AG10803 (cell line): ENCODE measurements at places on chromosomes 1 and 21.

DNA sequence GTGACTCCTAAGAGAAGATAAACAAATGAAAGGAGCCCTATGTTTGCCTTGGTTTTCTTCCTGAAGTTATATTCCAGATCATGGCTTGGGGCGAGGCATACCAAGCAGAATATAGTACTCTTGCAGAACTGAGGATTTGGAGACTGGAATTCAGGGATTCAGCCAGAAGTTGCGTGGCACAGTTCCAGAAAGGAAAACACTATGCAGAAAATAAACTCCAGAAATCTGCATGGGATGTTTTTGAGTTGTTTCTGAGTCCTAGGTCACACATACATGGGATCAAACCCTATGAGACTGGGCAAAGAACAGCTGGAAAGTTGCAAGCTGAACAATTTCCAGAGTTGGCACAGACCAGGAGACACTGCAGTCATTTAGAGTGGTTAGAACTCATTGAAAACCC is 42.9 kb upstream of the IFFO2 start:
- peak; percentile 62 for DNase-seq

- peak; percentile 87 for DNase-seq
These were observed 149.1 kb upstream of the USP24 start for GRCh38 chr1:55364216-55364615.

- DNase-seq: no peak
These were observed 440 bp upstream of the MUL1 start for GRCh38 chr1:20508411-20508771.

GRCh38 chr1:198933515-198934222 is 294.8 kb downstream of the PTPRC start:
- DNase-seq: no peak

DNA sequence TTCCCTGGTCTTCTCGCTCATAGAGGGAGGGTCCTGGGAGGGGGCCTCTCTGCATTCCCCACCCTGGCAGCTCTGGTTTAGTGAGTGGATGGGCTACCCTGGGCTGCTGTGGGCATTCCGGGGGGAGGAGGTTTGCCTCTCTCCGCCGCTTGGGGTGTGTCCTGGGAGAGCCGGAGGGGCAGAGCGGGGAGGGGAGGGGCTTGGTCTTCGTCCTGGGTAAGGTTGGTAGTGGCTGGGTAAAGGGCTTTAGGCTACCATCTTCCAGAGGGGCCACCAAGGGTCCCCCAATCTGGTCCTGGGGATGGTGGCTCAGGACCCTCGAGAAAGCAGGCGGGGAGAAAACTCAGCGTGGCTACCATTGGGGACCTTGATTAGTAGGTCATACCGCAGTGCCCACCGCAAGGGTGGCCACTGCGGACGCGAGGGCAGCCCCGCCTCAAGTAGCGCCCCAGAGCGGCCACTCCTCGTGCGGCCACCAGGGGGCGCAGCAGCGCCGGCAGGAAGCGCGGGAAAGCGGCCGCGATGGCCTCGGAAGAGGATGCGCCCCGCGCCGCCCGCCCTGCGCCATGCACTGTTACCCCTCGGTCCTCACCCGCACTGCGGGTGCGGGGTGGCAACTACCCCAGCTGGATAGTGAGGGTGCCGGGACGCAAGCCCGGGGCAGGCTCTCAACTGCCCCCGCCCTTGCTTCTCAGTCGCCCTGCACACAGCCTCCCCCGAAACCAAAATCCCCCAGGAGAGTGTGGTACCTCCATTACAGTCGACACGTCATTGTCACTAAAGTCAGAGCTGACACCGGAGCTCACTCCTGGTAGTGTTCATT is 44.1 kb upstream of the SLC25A33 start:
- peak; percentile 33 for DNase-seq

GRCh38 chr1:106952776-106953175 is 103.7 kb upstream of the PRMT6 start:
- DNase-seq: no peak

DNA sequence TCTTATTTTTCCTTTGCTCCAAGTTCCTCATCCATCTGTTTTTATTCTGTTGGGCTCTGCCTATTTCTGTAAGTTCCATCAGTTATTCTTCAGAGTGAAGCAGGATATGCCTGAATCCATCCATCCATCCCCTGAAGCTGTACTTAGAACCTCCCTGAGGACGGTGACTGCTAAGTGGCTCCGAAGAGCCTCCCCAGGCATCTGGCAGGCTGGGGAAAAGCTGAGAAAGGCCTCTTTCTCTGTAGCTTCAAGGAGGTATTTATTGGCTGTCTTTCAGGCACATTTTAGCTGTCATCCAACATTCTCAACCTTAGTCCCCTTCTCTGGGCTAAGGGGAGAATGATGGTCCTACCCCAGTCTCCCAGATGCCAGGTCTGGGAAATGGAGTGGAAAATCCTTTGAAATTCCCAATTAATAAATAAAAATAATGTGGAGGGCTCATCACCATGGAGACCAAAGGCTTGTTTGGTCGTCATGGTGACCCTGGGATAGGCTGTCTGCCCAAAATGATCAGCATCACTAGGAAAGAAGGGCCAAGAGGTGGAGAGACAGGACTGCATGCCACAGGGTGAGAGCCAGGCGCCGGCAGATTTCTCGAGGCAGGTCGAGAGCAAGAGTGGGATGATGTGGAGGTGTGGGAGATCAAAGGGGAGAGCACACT is 82.0 kb downstream of the UBIAD1 start:
- DNase-seq: no peak

- no peak for DNase-seq
These were observed 2.2 kb downstream of the SHISA4 start for GRCh38 chr1:201890806-201891450.

DNA sequence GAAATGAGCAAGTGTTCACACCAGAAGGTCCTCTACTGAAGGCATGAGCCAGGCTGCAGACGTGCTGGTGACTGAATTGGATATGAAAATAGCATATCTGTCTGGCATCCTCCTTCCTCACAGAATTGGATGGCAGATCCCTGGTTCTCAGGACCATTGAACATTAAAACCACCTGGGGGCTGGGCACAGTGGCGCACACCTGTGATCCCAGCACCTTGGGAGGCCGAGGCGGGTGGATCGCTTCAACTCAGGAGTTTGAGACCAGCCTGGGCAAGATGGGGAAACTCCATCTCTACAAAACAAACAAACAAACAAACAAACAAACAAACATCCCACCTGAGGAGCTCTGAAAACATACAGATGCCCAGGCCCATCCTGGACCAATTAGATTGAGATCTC is 23.4 kb downstream of the TEX35 start:
- DNase-seq: no peak

GRCh38 chr21:36816561-36817130 is 117.7 kb downstream of the SIM2 start:
- DNase-seq: no peak

DNA sequence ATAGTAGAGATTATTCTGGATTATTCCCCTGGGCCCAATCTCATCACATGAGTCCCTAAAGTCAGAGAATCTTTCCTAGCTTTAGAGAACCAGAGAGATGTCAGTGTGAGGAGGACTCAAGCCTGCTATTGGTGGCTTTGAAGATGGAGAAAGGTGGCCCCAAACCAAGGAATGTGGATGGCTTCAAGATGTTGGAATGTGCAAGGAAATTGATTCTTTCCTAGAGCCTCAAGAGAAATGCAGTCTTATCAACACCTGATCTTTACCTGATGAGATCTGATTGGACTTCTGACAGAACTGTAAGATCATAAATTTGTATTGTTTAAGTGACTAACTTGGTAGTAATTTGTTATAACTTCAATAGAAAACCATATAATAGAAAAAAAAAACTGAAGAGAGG is 51.0 kb downstream of the NME7 start:
- no peak for DNase-seq

DNA sequence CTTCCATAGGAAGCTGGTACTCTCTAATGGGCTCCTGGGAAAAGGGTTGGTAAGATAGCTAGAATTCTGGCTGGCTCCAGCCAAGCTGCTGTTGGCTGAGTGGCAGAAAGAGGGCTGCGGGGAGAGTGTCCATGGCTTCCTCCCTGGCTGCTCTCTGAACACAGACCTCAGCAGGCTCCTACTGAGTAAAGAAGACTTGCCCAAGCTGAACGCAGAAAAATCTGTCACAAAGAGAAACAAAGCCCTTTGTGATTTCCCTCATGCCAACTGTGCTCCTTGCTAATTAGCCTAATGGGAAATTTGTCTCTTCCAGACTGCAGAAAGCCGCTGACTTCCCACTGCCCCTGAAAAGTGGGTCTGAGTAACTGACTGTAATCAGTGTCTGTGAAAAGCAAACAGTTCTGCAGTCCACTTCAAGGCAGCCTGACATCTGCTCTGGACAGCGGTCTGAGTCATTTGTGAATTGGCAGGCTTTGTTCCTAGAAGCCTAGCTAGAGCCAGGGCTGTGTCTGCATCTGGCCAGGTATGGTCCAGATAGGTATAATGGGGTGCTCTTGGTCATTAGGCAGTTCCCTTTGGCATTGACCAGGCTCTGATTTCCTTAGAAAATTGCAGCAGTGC is 282.8 kb downstream of the ZNF648 start:
- DNase-seq: no peak

GRCh38 chr1:56466538-56466937 is 112.8 kb downstream of the PLPP3 start:
- no peak for DNase-seq

- DNase-seq: no peak
These were observed 31.2 kb downstream of the IFNAR1 start for GRCh38 chr21:33355996-33356395.

GRCh38 chr1:225931270-225932136 is 7.5 kb upstream of the PYCR2 start:
- DNase-seq: no peak

- peak; percentile 94 for DNase-seq
These were observed 68.4 kb downstream of the GDAP2 start for GRCh38 chr1:117860896-117861610.

DNA sequence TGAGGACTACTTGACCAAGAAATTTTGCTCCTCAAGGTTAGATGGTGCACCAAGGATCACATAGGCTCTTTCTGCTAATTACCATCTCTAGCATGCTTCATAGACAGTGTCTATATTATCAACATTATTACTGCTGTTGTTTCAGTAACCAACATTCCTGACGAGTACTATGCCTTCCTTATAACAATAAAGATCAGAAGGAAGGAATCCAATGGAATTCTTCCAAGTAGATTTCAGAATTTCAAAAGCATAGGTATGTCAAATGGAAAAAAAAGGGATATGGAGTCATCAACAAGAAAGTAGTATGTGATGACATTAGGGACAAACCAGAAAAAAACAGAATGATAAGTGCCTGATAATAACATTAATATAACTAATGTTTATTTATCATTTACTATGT is 39.6 kb upstream of the LPGAT1 start:
- peak; percentile 11 for DNase-seq

DNA sequence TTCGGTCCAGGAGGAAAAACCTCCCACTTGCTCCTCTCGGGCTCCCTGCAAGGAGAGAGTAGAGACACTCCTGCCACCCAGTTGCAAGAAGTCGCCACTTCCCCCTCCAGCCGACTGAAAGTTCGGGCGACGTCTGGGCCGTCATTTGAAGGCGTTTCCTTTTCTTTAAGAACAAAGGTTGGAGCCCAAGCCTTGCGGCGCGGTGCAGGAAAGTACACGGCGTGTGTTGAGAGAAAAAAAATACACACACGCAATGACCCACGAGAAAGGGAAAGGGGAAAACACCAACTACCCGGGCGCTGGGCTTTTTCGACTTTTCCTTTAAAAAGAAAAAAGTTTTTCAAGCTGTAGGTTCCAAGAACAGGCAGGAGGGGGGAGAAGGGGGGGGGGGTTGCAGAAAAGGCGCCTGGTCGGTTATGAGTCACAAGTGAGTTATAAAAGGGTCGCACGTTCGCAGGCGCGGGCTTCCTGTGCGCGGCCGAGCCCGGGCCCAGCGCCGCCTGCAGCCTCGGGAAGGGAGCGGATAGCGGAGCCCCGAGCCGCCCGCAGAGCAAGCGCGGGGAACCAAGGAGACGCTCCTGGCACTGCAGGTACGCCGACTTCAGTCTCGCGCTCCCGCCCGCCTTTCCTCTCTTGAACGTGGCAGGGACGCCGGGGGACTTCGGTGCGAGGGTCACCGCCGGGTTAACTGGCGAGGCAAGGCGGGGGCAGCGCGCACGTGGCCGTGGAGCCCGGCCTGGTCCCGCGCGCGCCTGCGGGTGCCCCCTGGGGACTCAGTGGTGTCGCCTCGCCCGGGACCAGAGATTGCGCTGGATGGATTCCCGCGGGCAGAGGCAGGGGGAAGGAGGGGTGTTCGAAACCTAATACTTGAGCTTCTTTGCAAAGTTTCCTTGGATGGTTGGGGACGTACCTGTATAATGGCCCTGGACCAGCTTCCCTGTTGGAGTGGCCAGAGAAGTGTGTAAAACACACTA is 45.3 kb downstream of the MRPL39 start:
- DNase-seq: peak; percentile 67

DNA sequence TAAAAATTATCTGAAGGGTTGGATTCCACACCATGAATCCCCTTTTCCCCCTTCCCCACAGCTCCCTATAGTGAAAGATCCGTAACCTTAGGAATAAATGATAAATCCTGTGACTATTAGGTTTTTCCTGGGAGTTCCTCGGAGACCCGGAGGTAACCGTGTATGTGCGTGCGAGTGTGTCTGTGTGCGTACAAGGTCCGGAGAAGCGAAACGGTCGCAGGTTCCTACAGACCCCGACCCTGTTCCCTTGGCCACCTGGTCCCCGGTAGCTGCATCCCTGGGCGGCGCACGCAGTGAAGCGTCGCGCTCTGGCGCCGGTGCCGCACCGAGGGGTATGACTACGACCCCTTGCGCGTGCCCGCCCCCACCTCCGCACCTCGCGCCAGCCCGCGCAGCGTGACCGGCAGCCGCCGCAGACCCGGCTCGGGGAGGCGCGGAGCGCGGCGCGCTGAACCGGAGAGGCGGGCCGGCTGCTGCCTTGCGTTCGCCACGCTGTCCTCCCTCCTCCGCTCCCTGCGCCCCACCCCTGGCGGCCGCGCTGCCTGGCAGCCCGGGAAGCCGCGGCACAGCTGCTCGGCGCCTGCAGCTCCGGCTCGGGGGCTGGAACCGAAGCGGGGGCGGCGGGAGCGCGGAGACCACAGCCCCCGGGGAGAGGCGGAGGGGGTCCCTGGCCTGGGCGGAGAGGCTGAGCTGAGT is at the start of gene AK5:
Gene AK5, plus strand, starts transcription at position 529 of the 696 bp plus-strand sequence. CDS start 295 bp downstream, outside the sequence.
- peak; percentile 52 for DNase-seq

GRCh38 chr1:243796016-243796415 is 54.0 kb downstream of the AKT3 start:
- DNase-seq: no peak

- peak; percentile 57 for DNase-seq
These were observed 45.5 kb downstream of the TOR3A start for GRCh38 chr1:179127163-179127895.

- peak; percentile 79 for DNase-seq
These were observed 22.9 kb upstream of the RALGPS2 start for GRCh38 chr1:178702146-178702545.
